GM04503 (cell line): ENCODE measurements at places on chromosomes 7 and 10.

DNA sequence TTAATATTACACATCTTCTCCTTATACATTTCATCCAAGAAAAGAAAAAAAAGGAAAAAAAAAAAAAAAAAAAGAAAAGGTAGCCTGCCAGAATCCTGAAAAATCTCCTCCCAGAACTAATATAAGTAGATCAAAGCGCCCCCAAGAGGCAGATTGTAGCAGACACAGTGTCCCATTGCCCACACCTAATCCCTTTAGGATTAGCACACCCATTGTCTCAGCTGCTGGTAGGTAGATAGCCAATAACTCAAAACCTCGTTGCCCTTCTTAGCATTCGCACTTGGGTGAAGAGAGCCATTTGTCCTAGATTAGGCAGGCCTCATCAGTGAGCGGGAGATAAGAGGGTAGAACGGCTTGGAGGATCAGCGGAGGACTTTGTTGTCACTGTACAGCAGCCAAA lies 100.2 kb upstream of the SORCS1 start:
- no peak for DNase-seq

GRCh38 chr7:77811516-77812289 lies 13.1 kb downstream of the PHTF2 start:
- DNase-seq: no peak

GRCh38 chr10:124742413-124743190 lies 1.6 kb downstream of the FAM53B start:
- no peak for DNase-seq

GRCh38 chr7:86937363-86937878 lies 122.0 kb downstream of the ELAPOR2 start:
- DNase-seq: no peak

DNA sequence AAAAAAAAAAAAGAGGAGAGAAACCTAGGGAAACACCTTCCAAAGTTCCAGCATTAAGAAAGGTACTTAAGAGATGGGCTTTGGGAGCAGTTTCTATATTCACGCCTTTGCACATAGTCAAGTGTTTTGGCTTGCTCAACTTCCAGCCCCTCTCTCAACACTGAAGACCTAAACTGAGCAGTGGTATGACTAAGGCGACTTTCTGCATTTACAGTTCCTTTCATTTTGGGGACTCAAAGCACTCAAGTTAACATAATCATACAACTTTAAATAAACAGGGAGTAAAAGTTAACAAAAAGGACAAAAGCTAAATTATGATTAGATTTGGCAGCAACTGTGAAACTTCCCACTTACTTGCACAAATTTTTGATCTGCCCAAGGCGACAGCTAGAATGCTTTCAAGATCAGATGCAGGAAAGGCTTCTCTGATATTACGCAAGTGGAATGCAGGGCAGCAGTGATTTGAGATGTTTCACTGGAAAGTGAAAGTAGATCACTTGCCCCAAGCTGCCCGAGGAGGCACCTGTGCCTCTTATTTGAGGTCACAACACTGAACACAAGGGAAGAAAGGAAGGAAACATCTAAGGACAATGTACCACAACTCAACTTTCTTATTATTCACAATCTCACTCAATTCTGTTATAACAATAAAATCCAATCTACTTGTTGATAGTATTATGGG lies 199.5 kb downstream of the SKAP2 start:
- DNase-seq: no peak

DNA sequence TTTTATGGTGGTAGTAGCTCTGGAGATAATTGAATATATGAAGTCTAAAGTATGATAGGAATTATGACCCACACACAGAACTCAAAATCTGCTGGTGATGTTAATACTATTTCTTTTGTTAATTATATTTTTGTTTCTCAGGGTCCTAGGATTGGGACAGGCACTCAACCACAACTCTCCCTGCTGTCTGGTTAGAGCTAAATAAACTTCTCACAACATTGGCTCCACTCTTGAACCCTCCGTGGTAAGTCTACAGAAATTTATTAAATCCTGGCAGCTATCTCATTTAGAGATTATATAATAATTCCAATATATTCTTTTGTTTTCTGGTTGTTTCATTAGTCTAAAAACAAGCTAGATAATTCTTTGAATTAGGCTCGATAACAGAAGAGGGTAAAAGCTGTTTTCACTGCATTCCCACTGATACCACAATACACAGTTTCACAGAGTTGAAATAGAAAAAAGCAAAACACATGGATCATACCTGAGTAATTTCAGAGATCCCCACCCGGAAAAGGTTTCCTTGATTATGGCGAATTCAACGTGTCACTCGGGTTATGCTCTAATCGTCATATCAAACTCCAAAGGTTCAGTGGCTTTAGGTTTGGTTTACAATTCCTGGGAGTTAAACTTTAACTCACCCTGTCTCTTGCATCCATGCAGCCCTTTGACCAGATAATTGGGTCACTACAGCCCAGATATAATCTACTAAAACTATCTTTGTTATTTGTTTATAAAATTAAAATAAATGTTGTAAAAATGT lies at the start of gene A1CF:
Gene A1CF (minus strand): TSS at position 531 of the 763 bp plus-strand sequence. CDS start 25,687 bp downstream, outside the sequence.
- no peak for DNase-seq
